AG10803 (cell line): ENCODE measurements at places on chromosomes 7 and 10.

DNA sequence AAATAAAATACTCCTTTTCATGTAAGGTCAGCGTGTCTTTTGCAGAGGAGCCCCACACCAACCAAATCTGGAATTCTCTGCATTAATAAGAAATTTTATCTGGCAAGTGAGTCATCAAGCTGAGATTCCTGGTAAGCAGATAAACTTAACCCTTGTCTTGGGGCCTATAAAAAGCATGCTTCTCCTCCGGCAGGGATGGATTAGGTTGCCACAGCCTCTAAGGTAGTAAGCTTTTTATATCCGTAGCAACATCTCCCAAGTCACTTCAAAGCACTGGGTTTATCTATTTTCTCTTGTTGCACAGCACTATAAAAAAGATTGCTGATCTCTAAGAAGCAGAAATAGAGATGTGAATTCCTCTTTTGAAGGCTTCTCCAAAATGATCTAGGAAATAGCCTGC lies 202.8 kb upstream of the NOBOX start:
- DNase-seq: no peak

- DNase-seq: no peak
Measured at GRCh38 chr7:106104721-106105260, 7.3 kb downstream of the SYPL1 start.

DNA sequence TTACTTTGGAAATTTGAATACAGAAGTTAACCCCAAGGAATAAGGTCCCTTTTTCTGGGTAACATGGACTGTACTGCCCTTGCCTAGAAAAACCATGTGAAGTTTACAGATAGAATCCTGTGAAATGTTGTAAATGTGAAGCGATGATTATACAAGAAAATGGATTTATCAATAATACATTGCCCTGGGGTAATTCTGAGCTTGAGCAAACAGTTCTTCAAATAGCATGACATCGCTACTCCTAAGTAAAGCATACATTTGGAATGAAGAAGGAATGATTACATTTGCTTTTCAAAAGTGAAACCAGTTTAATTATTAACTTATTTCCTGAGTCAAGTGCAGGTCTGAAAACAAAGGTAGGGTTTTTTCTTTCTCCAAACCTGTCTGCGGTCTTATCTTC lies 43.3 kb upstream of the FZD8 start:
- DNase-seq: no peak

- DNase-seq: no peak
Measured at GRCh38 chr7:150476285-150476684, 25.9 kb downstream of the GIMAP8 start.

DNA sequence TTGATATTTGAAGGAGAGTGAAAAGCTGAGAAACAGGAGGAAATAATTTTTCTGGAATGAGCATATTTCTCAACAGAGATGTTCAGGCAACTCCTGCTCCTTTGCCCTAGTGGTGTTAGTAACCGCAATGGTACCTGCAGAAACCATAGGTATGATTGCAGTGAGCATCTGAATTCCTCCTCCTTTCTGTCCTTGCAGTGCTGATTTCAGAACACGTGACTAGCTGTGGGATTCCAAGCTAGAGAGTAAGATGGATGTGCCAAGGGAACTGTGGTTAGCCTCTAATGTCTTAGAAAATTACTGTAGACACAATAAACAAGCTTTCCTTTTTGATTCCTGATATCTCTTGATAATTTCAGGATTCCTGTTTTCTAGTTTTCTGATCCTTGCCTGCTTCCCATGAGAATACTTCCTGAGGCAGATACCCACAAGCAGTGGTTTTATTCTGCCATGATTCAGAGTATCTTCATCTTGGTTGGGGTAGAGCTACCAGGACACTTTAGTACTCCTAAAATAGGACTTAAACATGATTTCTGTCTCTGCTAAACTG lies 27.5 kb downstream of the LRGUK start:
- peak; percentile 49 for DNase-seq

DNA sequence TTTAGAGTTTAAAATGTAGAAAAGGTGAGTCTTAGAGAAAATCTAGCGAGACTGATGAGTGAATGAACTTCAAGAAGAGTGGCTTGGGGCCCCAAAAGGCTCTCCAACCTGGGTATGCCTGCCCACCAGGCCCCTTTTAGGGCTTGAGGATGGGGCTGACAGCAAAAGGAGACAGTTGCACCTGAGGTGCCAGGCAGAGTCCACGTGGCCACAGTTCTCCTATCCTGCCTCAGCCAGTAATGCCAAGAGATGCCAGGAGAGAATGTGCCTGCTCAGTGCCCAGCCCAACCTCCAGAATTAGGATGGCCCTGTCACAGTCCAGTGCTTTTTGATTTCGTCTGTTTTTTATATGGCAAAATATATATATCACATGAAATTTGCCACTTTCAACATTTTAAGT lies 156.5 kb downstream of the SLIT1 start:
- no peak for DNase-seq

- DNase-seq: no peak
Measured at GRCh38 chr10:13158401-13158800, 3.0 kb upstream of the MCM10 start.

DNA sequence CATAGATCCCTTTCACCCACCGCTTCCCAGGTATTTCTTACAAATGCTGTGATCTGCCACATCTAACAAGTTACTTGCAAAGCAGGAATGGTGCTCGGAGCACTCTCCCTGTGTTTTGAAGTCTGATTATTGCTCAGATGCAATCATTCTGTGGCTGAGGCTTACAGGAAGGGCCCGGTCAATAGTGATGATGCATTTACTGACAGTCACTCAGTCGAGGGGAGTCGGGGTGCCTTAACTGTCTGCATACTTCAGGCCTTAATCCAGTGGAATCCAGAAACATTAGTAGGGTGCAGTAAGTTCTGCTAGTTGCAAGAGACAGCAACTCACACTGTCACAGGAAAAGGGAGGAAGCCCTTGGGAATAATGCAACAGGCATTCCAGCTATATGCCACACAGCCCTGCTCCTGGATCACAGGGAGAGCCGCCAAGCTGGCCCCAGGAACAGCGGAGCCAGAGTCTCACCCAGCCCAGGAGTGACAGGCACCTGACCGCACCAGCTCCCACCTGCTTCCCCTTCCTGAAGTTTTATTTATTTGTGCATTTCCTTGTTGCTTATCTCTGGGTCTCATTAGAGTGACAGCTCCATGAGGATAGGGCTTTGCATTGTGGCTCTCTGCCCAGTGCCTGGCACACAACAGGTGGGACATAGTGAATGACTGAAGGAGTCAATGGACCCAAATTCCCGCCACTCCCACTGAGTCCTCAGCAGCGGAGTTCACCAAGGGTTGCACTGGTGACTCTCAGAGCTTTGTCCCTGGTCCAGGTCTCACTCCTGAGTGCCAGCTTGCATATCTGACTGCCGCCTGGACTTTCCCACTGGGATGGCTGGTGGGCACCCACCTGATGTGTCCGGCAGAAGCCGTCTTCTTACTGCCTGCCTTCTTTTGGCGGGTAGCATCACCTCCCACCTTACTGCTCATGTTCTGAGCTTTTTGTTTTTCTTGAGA lies 212.5 kb upstream of the SH2B2 start:
- DNase-seq: peak; percentile 39

GRCh38 chr7:110548372-110548771 lies 542.6 kb upstream of the LRRN3 start:
- DNase-seq: no peak

DNA sequence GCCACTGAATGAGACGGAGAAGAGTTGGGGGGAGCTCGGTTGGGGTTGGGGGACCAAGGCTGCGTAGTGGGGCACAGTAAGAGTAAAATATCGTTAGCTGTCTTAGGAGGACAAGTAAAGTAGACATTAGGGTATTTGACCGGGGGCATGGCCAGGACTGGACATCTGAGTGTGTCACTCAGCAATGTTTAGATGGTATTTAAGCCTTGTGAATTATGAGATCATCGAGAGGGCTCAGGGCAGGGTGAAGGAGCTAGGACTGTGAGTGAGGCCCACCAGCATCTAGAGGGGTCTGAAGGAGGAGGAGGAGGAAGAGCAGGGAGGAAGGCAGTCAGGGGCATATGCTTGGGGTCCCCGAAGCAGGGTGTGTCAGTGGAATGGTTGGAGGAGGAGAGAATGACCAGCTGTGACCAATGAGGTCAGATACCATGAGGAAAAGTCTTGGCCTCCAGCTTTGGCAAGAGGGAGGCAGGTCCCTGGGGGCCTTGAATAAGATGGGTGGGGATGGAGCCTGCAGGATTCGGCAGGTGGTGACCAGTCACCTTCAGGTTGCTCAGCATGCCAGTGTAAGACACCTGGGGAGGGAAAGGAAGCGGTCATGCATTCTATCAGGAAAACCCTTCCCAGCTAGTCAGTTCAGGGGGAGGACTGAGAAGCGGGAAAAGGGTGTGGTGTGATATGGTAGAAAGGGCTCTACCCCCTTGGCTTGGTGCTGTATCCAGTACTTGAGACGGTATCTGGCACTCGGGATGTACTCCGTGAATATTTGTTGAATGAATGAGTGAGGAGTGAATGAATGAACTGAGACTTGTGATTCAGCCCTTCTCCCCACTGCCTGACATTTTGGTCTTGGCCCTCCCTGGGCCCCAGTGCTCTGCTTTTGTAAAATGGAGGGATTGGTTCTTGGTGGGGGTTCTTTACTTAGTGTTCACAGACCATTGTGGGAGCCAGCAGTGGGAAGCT lies 34.8 kb upstream of the SH2D4B start:
- DNase-seq: no peak

GRCh38 chr7:132635127-132635526 lies 58.9 kb upstream of the PLXNA4 start:
- DNase-seq: no peak

GRCh38 chr10:68154211-68154497 lies 44.9 kb downstream of the MYPN start:
- peak; percentile 54 for DNase-seq

GRCh38 chr7:35565927-35566326 lies 129.0 kb downstream of the HERPUD2 start:
- no peak for DNase-seq

- DNase-seq: no peak
Measured at GRCh38 chr7:143369678-143370651, 7.5 kb upstream of the FAM131B start.

DNA sequence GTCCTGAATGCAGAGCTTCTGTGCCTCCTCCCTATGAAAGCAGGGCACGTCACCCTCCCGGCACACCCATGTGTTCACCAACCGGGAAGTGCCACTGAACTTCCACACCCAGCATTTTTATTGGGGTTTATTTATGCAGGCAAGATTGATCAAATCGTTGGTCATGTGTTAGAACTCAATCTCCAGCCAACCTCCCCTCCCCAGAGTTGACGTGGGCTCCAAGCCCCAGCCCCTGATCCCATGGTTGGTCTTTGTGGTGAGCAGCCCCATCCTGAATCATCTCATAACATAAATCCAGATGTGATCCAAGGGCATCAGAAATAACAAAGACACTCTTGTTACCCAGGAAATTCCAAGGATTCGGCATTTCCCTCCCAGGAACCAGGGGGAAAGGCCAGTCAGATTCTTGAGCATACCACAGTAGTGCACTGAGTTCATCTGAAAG lies 151.2 kb downstream of the TPST1 start:
- peak; percentile 62 for DNase-seq

- no peak for DNase-seq
Measured at GRCh38 chr7:101075646-101076045, 9.6 kb upstream of the TRIM56 start.

DNA sequence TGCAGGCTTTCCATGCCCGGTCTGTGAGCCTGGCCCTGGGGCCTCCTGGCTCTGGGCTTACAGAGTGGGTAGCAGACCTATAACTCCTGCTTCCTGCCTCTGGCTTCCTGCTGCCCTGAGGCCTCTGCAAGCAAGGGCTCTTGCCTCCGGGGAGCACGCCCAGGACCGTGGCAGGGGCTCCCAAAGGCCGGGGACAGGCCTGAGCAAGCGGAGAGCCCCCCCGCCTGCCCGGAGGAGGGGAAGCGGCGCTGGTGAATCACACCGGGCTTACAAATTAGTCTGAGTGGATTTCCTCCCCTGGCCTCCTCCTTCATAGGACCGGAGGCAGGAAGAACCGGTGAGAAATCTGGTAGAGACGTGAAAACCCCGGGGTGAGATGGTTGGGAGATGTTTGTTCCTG lies 1.5 kb upstream of the MYL10 start:
- peak; percentile 42 for DNase-seq

- DNase-seq: peak; percentile 12
Measured at GRCh38 chr7:80078159-80078731, 56.4 kb upstream of the GNAI1 start.

- no peak for DNase-seq
Measured at GRCh38 chr7:39979406-39980073, 29.5 kb downstream of the CDK13 start.

GRCh38 chr10:90775351-90776028 lies 82.3 kb downstream of the HTR7 start:
- peak; percentile 58 for DNase-seq

- no peak for DNase-seq
Measured at GRCh38 chr7:780081-780480, 52.2 kb upstream of the SUN1 start.

GRCh38 chr7:120873401-120873800 lies 15.5 kb upstream of the TSPAN12 start:
- no peak for DNase-seq

DNA sequence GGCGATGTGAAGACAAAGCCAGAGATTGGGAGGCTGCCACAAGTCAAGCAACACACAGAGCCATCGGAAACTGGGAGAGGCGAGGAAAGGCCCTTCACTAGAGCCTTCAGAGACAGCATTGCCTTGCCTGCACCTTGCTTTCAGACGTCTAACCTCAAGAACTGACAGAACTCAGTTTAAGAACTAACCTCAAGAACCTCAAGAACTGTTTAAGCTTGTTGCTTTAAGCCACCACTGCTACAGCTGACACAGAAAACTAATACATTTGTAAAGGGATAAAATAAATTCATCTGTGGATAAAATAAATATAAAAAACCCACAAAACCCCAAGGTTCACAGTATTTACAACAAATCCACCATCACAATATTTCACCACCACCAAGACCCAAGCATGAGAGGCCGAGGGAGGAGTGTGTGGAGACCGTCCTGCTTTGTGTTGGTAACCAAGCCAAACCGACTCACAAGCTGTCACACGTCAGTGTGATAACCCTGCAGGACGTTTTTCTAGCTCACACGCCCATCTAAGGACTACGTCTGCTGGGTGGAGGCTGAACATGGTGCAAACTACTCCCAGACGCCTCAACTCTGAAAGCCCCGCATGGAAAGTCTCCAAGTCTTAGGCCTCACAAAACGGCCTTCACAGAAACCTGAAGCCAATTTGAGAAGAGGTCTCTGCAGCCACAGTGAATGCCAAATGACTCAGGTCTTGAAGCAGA lies 116.8 kb downstream of the ABLIM1 start:
- DNase-seq: peak; percentile 77

- peak; percentile 35 for DNase-seq
Measured at GRCh38 chr7:142375710-142376313, 118.0 kb upstream of the PRSS58 start.

GRCh38 chr10:104659809-104660208 lies 18.7 kb downstream of the SORCS3 start:
- no peak for DNase-seq

- no peak for DNase-seq
Measured at GRCh38 chr10:130350996-130351395, 214.8 kb downstream of the GLRX3 start.

GRCh38 chr10:31099664-31100063 lies 68.0 kb upstream of the ZNF438 start:
- no peak for DNase-seq

DNA sequence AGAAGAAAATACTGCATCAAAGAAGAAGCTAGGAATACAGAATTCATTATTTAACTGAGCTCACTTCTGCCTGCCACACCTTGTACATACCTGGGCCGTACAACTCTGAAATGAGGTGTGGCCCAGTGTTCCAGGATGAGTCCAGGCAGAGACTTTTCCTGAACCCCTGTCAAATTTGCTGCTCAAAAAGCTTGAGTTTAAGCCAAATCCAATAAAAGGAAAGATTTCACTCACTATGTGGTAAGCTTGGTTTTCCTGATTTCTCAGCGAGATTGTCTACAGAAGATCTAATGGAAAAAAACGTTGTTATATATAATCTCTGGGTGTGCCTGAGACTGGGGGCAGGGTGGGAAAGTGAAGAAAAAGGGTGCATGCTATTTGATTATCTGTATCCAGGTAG lies 72.1 kb upstream of the EGFR start:
- no peak for DNase-seq
